GM18507 (cell line): ENCODE measurements at places on chromosomes 2 and 18.

DNA sequence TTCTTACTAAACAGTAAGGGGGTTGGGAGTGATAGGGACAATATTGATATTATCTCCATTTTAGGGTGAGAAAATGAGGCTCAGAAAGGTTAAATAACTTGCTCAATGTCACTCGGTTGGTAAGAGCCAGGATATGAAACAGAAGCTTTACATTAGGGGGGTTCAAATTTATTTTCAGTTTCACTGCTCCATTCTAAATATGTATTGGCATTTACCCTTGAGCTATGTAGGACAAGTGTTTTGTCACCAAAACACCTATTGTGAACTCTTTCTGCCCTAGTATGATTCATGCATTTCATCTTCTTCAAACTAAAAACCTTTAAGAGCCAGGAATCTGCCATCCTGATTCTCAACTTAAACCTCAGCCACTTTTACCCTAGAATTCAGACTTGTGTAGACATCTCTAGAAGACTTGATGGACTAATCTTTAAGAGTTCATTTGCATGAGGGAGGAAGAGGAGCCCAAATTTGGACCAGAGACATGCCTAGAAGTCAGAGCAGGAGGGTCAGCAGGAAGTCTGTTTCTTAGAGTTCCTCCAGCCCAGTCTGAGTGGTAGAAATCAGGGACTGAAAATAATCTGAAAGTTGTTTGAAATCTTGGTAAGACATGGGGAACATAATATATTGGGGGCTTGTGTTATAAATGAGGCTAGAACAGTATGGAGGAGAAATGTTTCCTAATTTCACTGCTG lies 129.4 kb upstream of the ATP5MC3 start:
- no peak for DNase-seq

DNA sequence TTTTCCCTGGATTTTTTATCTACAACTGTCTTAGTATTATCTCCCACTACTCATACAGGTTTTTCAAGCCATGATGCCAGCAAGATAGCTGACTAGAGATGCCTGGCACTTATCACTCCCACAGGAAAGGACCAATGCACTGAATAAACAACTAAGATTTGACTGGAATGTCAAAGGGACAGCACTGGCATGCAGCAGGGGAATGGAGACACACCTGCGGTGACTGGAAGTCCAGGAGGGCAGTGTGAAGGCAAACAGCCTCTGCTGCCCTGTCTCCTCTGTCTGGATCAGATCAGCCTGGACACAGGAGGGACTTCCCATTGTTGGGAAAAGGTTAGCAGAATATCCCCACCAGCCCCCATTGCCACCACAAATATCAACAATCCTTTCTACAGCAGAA lies 85.1 kb downstream of the TMEM237 start:
- no peak for DNase-seq

- no peak for DNase-seq
Observed at GRCh38 chr2:205556841-205557539, 125.3 kb upstream of the NRP2 start.

- DNase-seq: no peak
Observed at GRCh38 chr2:33298233-33298632, 178.2 kb upstream of the RASGRP3 start.

- DNase-seq: no peak
Observed at GRCh38 chr2:133993160-133993559, 260.7 kb upstream of the MGAT5 start.

- DNase-seq: no peak
Observed at GRCh38 chr2:82344670-82345069, 2040.1 kb upstream of the LRRTM1 start.

GRCh38 chr2:111221701-111222100 lies 101.0 kb downstream of the BCL2L11 start:
- no peak for DNase-seq

DNA sequence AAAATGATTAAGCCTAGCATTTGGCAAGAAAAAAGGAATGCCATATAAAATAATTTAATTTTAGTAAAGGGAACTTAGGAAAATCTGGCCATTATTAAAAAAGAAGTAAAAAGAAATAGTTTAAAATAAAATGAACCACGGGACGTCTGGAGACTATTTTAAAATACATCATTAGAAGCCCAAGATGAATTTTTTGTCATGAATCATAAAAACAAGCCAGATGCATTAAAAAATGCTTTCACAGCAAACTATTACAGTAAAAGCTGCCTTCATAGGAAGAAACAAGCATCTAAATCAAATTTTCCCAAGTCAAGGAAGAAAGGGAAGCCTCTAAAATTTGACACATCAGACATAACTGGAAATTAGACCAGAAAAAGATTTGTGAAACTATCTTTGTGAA lies 33.0 kb downstream of the COL5A2 start:
- DNase-seq: no peak

GRCh38 chr2:63066838-63067237 lies 16.2 kb downstream of the OTX1 start:
- no peak for DNase-seq

GRCh38 chr2:203786549-203787351 lies 80.3 kb downstream of the CD28 start:
- no peak for DNase-seq

GRCh38 chr2:127185705-127186104 lies 34.4 kb downstream of the CYP27C1 start:
- no peak for DNase-seq

DNA sequence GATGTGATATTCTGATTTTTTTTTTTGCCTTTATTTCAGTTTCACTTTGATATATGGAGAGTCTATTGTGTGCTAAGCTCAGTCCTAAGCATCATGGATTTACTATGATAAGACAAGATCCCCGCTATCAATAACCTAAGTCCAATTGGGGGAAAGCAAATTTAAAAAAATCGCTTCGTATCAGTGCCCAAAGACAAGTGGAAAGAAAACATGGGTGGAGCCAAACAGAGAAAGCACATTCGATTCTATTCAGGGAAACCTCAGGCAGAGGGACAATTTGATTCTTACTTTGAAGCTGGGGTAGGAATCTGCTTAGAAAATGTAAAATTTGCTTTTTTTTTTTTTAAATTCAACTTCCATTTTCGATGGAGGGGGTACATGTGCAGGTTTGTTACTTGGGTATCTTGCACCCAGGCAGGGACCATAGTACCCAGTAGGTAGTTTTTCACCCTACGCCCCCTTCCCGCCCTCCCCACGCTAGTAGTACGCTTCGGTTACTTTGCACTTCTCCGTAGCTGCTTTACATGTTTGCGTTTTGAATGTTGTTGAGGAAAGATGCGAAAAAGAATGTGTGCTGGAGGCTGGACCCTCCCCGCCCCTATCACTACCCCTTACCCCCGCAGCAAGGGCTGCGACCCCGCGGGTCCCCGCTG lies 12.4 kb downstream of the KIF5C start:
- no peak for DNase-seq

DNA sequence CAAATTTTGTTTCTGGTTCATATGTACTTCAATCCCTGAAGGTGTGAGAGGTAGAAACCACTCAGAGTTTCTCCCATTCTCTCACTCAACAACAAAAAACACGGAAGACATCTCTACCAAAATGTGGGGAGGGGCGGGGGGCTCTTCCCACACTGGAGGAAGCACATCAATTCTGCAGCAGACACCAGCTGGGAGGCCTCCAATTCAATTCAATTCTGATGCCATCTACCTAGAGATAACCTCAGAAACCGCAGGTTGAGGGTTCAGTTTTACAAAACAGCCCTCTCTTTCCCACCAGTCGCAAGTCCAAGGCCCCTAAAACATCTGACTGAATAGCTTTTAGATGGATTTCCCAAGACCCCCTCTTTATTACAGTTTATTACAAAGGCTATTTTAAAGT lies 7.0 kb upstream of the MCFD2 start:
- DNase-seq: no peak

- DNase-seq: no peak
Observed at GRCh38 chr2:189305291-189305943, 125.9 kb upstream of the COL5A2 start.

DNA sequence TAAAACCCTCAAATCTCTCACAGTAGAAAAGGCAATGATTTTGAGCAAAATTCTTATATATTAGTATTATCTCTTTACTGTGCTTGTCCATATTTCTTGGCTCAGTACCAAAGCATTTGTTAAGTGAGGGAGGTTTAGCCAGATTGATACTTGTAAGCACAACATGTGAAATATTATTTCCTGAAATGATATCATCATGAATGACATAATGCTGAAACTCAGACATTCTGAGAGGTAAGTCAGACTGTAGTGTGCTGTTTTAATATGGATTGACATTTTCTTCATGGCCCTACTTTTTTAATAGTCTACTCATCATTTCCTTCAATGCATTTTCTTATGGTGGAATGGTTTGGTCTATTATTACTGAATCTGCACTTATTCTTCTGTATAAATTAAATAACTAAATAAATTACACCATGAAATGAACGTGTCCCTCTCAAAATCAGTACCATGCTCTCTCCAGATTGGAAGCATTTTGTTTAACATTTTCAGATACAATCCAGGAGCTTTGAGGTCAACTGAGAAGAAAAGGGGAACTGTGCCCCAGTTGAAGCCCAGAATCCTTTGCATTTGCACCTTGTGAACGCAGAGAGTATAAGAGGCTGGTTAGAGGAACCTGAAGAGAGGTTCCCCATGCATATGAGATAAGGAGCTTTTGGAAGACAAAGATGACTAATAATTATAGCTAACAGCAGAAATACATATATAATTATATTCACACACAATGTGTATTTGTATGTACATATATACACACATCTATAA lies 50.1 kb upstream of the CRACDL start:
- no peak for DNase-seq

- DNase-seq: no peak
Observed at GRCh38 chr2:15158532-15158931, 402.6 kb downstream of the NBAS start.

DNA sequence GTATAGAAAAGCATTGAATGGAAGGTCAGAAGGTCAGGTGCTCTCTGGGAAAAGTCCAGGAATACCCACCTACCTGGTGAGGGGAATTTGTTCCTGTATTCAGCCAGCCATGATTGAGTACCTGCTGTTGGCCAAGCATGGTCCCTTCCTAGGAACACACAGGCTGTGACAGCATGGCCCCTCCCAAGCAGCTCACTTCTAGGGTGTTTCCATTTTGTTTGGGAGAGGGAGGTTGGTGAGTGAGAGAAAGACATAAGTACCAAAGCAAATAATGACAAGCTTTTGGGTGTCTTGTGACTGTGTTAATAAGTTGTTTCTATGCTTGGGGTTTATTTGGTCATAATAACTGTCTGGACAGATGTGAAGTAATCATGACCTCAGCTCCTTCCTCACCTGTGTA lies 46.3 kb downstream of the CABLES1 start:
- DNase-seq: no peak

GRCh38 chr2:143300536-143300935 lies 171.3 kb downstream of the ARHGAP15 start:
- no peak for DNase-seq

DNA sequence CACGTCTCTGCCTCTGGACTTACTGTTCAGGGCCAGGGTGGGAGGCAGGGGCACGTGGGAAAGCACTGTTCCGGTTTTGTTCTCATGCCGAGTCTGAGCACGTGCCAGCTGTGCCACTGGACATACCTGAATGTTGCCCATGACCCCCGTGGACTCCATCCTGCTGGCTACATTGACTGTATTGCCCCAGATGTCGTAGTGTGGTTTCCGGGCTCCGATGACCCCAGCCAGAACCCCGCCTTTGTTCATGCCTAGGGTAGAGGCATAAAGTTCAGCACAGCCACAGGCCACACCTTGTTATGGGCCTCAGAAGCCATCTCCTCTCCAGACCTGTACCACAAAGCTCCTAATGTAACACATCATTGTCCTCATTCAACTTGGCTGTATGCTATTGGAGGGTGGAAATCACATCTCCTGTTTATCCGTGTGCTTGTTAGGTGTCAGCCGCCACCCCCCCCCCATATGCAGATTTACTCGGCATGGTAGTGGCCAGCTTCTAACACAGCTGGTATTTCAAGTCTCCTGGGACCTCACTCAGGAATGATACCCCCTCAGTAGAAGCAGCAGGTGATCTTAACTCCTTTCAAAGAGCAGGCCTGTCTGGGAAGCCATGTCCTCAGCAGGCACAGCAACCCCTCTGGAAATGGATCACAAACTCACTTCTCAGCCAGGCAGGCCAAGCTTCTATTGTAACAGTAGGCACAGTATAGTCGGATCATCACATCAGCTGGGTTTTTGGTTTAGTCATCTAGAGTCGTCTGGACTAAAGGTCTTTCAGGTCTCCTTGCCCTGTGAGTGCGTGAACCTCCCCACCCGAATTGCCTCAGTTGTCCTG lies 27.6 kb downstream of the CENPO start:
- DNase-seq: no peak

DNA sequence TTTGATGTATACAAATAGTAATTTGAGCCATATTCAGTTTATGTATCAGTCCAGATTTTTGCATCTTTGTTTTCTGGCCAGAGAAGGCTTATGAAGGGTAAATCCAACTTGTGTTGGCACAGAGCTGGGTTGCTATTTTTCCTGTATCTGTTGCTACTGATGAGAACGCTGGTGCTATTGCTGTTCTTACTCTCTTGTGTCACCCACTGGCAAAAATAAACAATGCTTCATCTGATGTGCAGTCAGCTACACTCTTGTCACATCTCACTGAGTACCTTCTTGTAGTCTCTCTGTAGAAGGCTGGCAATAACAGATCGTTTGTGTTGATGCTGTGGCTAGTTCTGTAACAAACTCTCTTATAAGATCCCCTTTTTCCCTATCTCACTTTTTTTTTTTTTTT lies 323.4 kb downstream of the CDH19 start:
- DNase-seq: no peak

- no peak for DNase-seq
Observed at GRCh38 chr2:14433946-14434495, 198.5 kb upstream of the LRATD1 start.

DNA sequence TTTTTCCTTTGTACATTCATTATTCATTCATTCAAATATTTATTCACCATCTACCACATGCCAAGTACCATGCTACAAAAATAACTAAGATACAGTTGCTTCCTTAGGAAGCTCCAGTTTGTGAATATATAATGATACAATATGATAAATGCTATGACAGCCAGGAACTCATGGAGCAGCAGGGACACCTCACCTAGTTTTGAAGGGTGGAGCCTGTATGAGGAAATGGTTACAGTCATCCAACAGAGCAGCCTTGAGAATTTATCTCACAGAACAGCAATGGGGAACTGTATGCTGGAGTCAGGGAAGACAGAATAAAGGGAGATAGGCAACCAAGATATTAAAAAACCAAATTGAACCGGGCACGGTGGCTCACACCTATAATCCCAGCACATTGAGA lies 124.0 kb downstream of the OSBPL1A start:
- no peak for DNase-seq

- DNase-seq: no peak
Observed at GRCh38 chr2:216349366-216349765, 22.9 kb downstream of the MARCHF4 start.

DNA sequence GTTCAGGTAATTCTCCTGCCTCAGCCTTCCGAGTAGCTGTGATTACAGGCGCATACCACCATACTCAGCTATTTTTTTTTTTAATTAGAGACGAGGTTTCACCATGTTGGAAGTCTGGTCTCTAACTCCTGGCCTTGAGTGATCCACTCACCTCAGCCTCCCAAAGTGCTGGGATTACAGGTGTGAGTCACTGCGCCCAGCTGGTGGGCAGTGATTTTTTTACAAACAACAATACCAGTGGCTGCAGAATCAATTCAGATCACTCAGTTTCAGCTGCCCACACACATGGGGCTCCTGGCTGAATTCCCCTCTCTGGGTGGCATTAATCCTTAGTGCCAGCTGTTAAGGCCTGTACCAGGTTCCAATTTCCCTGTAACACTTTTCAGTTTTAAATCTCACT lies 13.3 kb upstream of the CYRIA start:
- no peak for DNase-seq

- no peak for DNase-seq
Observed at GRCh38 chr18:31248783-31249521, 69.0 kb upstream of the DSG1 start.
